Naive thymus-derived CD4-positive, alpha-beta T cell (primary cell): ENCODE measurements at places on chromosomes 2 and 18. TPM values are rescaled to one million over a fixed set of nuclear protein-coding genes. Genes with fewer than 3 reads are reported as not detected.
A peak's percentile ranks its signal among the peaks of the same experiment; 100 is the strongest.

Gene RAX
- total RNA-seq = not detected

Gene CLEC4F
- not detected for total RNA-seq

Gene MATN3
- total RNA-seq = not detected

Gene COL3A1
- total RNA-seq = not detected

Gene REG3G
- not detected in 2 replicates for total RNA-seq

Gene CPO
- total RNA-seq = not detected

Gene UGT1A5
- total RNA-seq = not detected

Gene POTEC
- total RNA-seq = not detected

Gene MLPH
- total RNA-seq = not detected in 2 replicates

Gene KLHL14
- total RNA-seq = not detected

Gene ITPRID2
- total RNA-seq = 53.1 TPM

GRCh38 chr2:28088970-28089369 lies 198.4 kb downstream of the BABAM2 start:
- DNase-seq = no peak

DNA sequence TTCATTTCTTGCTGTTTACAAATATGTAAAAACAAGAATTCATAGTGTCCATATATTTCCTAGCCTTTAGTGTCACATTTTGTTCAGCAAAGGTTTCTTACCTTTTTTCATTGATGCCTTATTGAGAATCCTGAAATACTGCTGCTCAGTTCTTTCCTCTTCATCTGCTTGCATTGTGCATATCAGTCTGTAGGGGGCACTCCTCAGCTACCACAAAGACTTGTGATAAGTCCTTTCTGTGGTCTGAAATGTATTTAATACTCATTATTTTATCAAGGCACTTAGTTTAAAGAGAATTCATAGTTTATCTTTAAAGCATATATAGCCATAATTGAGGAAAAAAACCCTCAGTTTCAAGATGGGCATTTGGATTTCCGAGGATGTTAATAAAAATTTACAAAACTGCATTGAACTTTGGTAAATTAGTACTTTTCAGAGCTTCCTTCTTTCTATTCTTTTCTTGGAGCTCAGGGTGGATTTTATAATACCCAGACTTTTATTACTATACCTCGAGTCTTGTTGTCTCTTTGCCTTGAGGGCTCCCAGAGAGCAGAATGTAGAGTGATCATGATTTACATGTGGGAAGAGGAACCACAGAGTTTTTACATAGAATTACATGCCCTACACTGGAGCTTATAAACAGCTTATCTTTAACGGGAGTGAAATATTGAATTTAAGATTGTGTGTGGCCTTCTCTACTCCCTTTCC lies 570.1 kb downstream of the PLCL1 start:
- DNase-seq = no peak

DNA sequence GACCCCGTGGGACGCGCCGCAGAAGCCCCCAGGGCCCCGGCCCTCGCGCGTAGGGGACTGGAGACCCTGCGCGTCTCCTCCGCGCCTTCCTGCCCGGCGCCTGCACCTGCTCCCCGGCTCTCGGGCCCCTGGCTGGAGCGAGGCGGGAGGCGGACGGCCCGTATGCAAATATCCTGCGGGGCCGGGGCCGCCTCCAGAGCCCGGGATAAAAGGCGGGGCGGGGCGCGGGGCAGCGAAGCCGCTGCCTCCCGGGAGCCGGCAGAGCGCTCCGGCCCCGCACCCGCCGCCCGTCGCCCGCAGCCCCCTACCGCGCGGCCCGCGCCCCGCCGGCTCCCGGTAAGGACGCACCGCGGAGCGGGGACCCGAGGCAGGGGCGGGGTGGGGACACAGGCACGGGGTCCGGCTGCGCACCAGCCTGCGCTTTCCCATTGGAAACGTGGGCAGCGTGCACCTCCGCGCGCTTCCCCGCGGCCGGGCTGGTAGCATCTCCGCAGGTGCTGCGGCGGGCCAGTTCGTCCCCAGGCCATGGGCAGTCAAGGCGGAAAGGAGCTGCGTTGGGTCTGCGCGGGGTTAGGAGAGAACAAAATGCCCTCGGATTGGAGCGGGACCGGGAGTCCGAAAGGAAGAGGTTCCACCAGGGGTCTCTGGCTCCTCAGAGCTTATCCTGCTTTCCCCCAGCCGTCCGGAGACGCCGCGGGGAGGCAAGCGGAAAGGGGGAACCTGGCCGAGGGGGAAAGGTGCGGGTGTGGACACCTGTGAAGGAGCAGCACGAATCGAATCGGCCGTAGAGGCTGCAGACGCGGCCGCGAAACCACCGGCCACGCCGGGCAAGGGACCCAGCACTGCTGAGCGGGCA lies at the start of gene ATP6V1C2:
TSS of gene ATP6V1C2 (plus strand) at position 235 of the 856 bp plus-strand sequence. CDS start 1,220 bp downstream, outside the sequence.
- no peak for DNase-seq

GRCh38 chr2:76985387-76986136 lies 536.6 kb downstream of the LRRTM4 start:
- no peak for DNase-seq

DNA sequence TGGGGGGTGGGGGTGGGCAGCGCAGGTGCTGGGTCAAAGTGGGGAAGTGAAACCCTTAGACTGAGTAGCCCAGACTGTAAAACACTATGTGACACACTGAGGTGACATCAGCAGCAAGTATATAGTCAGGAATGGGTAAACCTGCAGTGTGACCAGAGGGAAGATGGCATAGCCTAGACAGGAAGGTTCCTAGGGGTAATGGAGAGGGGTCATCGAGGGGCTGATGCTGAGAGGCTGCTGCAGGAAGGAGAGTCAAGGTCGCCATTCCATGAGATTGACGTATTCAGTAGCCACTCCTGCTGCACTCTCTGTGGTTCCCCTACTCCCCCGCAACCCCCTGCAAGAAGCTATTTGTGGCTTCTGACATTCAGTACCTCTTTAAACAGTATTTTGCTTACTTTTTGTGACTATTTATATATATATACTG lies 111.7 kb downstream of the CHST9 start:
- no peak for DNase-seq

DNA sequence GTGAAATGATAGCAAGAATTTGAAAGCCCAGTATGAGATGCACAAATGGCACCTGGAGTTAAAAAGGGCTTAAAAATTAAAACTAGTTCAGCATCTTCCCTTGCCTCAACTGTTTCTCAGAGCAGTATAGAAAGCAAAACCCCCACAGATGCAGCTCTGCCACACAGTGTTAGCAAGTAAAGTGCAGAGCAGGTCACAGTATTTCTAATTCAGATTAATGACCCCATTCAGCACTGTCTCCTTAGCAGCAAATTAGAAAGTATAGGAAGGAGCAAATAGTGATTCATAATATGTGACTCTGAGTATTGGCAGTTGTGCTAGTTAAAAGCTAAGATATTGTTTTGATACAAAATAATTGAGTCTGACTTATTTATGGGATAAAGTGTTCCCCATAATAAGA lies 73.8 kb upstream of the CCDC85A start:
- DNase-seq = no peak

GRCh38 chr2:32865399-32866068 lies 81.2 kb upstream of the LTBP1 start:
- no peak for DNase-seq

DNA sequence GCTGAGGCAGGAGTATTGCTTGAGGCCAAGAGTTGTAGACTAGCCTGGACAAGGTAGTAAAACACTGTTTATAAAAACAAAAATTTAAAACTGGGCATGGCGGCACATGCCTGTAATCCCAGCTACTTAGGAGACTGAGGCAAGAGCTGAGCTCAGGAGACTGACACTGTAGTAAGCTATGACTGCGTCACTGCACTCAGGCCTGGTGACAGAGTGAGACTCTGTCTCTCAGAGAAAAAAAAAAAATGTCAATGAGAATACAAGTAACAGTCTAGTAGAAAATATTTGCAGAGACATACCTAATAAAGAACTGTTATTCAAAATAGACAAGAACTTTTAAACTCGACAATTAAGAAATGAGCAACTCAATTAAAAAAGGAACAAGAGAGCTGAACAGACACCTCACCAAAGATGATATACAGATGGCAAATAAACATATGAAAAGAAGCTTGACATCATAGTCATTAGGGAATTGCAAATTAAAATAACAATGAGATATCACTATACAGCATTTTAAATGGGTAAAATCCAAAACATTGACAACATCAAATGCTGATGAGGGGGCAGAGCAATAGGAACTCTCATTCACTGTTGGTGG lies 624.3 kb upstream of the ZEB2 start:
- no peak for DNase-seq

DNA sequence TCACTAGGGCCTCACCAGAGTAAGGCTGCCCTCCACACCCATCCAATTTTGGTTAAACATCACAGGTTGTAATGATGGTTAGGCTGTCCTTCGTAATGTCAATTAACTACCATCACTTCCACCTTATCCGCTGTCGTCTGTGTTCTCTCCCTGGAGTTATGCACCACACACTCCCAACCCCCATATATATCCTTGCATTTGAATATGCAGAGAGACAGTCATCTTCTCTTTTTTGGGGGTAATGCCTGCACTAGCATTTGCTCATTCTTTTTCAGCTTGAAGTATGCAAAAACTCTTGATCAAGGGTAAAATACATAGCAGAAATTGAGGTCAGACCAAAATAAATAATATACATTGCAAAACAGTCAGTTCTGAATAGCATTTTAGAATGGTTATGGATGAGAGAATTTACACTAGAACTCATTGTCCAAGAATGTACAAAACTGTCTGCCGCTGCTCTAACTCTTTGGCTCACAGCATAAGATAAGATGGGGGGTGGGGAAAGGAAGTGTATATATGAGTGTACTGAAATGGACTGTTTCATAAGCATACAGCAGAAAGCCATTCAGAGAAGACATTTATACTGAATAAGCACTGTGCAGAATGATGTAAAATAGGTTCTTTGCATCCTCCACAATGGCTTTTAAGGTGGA lies 397.8 kb upstream of the CHST9 start:
- no peak for DNase-seq

- DNase-seq = no peak
Observed at GRCh38 chr2:98772536-98772935, 41.6 kb upstream of the MGAT4A start.

GRCh38 chr2:96594691-96595152 lies 43.4 kb downstream of the KANSL3 start:
- DNase-seq = peak; percentile 46

GRCh38 chr2:46787364-46787763 lies 128.2 kb downstream of the MCFD2 start:
- no peak for DNase-seq

DNA sequence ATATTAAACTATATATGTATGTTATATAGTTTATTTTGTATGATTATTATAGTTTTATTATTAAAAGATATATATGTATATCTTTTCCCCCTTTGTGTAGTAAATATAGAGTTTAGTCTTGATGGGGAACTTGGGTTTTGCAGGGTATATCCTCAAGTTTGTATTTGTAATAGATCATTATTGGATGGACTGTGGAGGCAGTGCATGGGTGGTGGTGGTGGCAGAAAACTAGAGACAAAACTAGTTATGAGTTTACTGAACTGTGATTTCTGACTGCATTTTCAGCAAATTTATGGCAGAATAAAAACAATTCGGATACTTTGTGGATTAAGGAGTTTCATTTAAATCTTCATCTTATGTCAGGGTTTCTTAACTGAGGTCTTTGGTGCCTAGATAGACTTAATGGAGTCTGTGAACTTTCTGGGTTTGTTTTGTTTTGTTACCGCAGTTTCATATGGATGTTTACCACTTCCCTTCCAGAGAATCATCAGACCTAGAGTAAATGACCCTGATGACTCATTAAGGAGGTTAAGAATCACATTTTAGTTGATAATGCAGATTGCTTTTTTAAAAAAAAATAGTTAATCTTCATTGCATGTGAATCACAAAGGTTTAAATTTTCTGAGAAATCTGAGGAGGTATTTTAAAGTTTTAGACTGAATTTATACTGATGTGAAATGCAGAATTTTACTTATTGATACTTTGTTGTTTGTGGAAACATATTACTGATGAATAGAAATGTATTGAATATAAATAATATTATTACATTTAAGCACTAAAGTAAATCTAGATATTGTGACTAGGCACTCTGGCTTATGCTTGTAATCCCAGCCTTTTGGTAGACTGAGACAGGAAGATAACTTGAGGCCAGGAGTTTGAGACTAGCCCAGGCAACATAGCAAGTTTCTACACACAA lies 14.5 kb downstream of the EPC2 start:
- DNase-seq = peak; percentile 28

GRCh38 chr2:240840435-240841060 lies 20.5 kb upstream of the KIF1A start:
- no peak for DNase-seq

DNA sequence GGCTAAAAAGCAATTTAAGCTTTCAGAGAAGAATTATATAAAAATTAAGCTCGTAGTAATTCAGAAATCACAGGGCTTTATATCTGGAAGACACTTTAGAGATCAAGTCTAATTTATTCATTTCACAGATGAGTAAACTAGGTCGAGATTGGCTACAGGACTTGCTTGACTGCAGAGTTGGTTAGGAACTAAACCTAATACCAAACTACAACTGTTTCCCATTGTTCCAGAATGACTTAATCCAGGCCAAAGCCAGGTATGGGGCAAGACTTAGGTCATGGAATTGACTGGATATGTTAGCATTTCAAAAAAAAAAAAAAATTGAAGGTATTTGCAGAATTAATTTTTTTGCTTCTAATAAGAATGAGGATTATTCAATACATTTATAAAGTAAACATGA lies 146.1 kb downstream of the RIT2 start:
- DNase-seq = no peak

DNA sequence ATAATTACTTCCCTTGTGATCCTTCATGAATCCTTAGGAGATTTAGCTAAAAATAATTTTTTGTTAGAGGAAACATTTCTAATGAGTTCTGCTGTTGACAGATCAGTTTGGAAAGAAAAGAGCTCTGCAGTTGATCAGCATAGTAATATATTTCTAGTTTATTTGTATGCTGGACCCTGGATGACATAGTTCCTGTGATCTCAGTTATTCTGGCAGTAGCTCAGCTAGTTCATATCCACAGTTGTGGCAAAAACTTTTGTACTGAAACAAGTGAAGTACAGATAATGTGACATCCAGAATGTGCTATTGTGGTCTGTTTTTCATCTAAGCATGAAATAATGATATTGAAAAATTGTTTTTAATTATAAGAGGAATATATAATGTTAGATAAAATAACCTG lies 33.7 kb downstream of the ABI2 start:
- no peak for DNase-seq

DNA sequence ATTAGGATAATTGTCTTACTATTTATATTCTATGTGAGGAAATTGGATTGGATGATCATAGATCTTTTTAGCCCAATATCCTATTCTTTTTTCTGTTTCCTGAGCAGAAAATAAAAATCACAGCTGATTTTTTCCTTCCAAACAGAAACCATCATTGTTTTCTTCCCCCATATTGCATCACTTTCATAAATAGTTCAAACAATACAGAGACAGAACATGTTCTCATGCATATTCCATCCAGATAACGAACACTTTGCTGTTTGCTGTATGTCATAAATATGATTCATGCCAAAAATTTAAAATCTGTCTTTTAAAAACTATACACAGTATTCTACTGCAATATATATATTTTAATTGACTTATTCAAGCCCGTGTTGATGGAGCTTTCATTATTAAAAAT lies 22.0 kb upstream of the RALBP1 start:
- DNase-seq = no peak
